ENCODE measurements at places on chromosomes 7 and 10. TPM values are rescaled to one million over a fixed set of nuclear protein-coding genes. Genes with fewer than 3 reads are reported as not detected.

The PTPN12 gene
- 95.2 TPM for total RNA-seq

The OR2A5 gene
- total RNA-seq: not detected

The BAMBI gene
- 45.4 TPM for total RNA-seq

The MEOX2 gene
- not detected for total RNA-seq

DNA sequence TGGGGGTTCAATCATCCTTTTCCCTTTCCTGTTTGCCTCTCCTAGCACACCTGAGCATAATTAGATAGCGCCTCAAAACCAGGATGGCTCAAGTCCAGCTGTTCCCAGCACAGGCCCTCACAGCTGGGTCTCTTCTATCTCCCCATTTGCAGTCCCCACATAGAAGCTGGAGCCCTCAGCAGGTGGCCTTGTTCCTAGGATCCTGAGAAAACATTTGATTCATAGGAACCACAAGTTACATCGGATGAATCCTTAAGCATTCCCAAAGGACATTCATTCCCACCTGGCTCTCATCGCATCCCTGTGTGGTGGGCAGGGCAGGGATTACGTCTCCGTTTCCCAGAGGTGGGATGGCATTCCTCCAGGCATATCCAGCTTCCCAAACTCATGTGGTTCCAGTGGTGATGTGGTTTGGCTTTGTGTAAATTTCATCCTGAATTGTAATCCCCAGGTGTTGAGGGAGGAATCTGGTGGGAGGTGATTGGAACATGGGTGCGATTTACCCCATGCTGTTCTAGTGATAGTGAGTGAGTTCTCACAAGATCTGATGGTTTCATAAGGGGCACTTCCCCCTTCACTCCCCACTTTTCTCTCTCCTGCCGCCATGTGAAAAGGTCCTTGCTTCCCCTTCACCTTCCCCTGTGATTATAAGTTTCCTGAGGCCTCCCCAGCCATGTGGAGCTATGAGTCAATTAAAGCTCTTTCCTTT, 49.8 kb upstream of the LEP start:
- no peaks in the 10 kb centered on the region for H3K4me1 ChIP-seq
- no peaks in the 10 kb centered on the region for H3K36me3 ChIP-seq
- DNase-seq: no peak

GRCh38 chr7:74718336-74718735, 55.5 kb upstream of the NCF1 start:
- H3K27me3 ChIP-seq: no peaks in the 10 kb centered on the region
- peaks cover 6% of the 10 kb centered on the region for H3K4me1 ChIP-seq
- peaks cover 64% of the 10 kb centered on the region for H3K36me3 ChIP-seq
- H3K4me3 ChIP-seq: no peak overlapping the region
- H3K27ac ChIP-seq: no peak overlapping the region
